Activated CD4-positive, alpha-beta T cell treated with anti-CD3 and anti-CD28 coated beads for 36 hours (primary cell): ENCODE measurements at places on chromosomes 11 and 22.
A peak's percentile ranks its signal among the peaks of the same experiment; 100 is the strongest.

DNA sequence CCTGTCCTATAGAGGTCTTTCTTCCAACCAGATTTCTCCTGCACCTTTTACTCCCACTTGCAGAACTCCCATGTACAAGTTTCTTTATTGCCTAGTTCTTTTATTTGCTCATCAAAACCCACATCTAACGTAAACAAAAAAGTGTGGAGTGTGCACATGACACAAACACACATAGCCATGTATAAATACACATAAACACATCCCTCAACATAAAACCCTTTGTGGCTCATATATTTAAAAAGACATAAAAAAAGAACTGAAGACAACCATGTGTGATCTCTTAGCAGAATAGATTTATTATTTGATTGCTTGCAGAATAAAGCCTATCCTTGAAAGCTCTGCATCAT lies 1.7 kb downstream of the HBG2 start:
- no peak for DNase-seq

GRCh38 chr11:2653930-2654739 lies 45.7 kb downstream of the KCNQ1OT1 start:
- no peak for DNase-seq

GRCh38 chr11:134639586-134640330 lies 227.7 kb upstream of the B3GAT1 start:
- no peak for DNase-seq

DNA sequence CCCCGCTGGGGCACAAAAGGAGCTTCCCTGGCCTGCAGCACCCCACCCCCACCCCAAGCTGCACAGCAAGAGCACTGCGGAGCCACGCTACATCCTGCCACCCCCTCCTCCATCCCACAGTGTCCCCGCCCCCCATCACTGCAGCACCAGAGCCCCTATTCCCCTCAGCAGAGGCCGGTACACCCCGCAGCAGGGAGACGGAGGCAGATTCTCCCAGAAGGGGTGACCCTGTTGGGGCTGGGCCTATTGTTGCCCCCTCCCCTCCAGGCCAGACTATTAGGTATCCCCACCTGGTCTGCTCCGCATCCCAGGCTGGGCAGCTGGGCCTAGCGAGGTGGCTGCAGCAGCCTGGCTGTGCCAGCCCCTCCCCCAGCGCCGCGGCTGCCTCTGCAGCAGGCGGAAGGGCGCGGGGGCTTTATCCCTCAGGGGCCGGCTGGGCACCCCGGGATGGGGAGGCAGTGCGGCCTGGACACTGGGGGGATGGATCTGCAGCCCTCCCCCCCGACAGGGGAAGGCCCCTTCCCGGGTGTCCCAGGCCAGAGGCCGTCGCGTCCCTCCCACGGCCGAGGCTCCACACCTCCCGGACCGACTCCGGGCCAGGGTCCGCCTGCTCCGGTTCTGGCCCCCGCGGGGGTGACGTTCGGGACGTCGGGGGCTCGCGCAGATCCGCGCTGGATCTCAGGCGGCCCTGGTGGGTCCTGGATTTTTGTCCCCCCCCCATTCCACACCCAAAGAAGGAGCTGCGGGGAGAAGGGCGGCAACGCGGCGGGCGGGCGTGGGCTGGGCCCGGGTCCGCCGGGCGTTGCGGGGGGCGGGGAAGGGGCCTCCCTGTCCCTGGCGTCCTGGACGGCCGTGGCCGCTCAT lies 943 bp downstream of the DUSP8 start:
- peak; percentile 52 for DNase-seq

DNA sequence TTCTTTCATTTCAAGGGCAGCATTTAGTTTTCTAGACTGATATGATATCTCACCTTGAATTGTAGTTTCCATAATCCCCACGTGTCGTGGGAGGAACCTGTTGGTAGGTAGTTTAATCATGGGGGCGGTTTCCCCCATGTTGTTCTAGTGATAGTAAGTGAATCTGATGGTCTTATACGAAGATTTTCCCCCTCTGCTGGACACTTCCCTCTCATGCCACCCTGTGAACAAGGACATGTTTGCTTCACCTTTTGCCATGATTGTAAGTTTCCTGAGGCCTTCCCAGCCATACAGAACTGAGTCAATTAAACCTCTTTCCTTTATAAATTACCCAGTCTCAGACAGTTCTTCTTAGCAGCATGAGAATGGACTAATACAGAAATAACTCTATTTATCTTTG lies 851.1 kb upstream of the FAT3 start:
- no peak for DNase-seq

GRCh38 chr11:114162719-114163123 lies 103.2 kb downstream of the ZBTB16 start:
- no peak for DNase-seq

- DNase-seq = peak; percentile 31
Measured at GRCh38 chr22:32175683-32176644, 16.9 kb upstream of the C22orf42 start.

DNA sequence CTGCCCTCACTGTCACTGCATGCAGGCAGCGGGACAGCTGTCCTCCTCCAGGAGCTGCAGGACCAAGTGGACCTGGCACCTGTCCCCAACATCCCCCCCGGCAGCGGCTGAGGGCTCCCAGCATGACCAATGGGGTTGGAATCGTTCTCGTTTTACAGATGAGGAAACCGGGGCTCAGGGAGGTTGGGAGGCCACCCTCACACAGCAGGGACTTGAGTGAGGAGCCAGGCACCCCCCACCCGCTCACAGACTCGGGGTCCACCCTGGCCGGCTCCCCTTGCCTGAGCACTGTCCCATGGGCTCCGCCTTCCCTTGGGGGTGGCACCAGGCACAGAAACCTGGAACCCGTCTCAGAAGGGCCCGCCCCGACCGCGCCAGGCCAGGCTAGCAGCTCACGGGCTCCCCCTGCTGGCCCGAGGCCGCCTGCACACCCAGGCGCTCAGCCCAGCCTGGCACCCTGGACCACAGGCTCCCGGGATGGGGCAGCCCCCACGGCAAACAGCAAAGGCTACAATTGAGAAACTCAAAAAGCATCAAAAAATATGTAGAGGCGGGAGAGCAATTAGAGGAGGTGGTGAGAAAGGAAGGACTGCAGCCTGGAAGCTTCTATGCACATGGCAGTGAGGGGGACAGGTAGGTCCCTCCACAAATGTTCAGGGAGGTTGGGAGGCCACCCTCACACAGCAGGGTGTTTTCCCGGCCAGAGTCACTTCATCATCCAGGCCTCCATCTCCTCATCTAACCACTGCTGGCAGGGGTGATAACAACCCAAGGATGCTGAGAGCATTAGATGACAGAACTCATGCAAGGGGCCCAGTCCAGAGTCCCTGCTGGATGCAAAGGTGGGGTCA lies 12.8 kb downstream of the MACROD1 start:
- peak; percentile 85 for DNase-seq

- no peak for DNase-seq
Measured at GRCh38 chr11:120302001-120302805, 22.9 kb upstream of the TLCD5 start.

DNA sequence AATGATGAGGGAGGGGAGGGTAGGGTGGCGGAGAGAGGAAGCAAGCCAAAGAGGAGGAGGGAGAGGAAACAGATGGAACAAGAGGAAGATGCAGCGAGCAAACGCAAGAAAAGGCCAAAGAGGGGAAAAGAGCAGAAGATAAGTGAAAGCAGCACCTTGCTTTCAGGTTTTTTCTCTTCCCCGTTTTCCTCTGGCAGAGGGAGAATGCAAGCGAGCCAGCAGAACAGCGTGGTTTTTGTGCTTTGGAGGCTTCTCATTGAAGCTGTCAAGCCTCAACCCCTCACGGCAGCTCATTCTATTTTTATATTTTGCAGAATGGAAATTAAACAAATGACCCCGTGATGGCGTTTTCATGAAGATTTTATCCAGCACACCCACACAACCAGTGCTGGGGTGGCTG lies 67.1 kb upstream of the GRAMD1B start:
- no peak for DNase-seq

- DNase-seq = no peak
Measured at GRCh38 chr11:127223026-127223425, 222.5 kb upstream of the KIRREL3 start.

DNA sequence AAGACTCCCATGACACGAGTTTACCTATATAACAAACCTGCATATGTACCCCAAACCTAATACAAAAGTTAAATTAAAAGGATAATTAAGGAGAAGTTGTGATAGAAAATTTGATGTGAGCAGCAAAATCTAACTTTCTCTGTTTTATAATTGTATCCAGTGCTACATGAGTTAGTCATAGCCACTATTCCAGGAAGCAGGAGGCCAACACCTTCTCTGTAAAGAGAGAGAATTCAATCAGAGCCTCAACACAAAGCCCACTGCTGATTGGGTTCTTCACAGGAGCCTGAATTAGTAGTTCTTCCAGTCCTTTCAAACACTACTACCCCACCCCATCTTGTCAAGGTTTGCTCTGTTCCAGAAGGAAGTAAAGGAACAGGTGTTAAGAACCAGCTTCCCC lies 84.2 kb downstream of the BLID start:
- no peak for DNase-seq

DNA sequence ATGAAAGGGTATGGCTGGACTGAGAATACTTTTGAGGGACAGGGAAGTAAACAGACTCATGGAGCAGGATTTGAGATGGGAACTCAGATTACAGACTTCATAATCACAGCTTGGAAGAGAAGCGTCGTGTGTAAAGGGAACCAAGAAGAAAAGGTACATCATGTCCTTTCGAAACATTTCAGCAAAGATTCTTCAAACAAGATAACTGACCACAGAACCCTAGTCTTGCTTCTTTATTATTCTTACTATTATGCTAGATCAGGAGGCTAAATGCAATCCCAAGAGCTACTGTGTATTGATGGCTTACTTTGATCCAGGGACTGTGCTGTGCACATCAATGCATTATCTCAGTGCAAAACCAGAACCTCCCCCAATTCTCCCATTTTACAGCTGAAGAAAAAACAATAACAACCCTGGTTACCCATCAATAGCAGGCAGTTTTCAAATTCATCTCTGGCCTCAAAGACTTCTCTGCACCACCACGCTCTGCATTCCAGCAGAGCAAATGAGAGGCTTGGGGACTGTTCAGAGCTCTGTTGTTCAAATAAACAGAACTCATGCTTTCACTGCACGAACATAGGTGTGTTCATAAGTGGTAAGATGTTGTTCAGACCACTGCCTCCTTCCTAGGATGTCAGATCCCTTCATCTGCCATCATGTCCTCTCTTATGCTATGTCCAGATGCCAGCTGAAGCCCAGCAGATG lies 104.8 kb upstream of the NAV2 start:
- no peak for DNase-seq

DNA sequence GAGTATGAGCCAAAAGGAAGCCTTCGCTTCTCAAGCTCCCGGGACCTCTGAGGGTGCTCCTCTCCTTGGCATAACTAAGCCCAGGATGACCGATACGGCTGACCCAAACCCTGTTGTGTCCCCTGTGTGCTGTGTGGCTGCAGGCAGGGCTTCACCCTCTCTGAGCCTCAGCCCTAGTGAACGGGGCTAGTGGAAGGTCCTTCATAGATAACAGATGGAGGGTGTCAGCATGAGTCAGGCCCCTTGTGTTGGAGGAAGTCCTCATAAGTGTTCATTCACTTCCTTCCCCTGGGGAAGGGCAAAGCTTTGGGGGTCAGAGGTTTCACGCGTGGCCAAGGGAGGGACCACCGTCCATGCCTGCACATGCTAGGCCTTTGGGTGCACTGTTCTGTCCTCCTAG lies 21.5 kb downstream of the SHISAL1 start:
- DNase-seq = no peak

DNA sequence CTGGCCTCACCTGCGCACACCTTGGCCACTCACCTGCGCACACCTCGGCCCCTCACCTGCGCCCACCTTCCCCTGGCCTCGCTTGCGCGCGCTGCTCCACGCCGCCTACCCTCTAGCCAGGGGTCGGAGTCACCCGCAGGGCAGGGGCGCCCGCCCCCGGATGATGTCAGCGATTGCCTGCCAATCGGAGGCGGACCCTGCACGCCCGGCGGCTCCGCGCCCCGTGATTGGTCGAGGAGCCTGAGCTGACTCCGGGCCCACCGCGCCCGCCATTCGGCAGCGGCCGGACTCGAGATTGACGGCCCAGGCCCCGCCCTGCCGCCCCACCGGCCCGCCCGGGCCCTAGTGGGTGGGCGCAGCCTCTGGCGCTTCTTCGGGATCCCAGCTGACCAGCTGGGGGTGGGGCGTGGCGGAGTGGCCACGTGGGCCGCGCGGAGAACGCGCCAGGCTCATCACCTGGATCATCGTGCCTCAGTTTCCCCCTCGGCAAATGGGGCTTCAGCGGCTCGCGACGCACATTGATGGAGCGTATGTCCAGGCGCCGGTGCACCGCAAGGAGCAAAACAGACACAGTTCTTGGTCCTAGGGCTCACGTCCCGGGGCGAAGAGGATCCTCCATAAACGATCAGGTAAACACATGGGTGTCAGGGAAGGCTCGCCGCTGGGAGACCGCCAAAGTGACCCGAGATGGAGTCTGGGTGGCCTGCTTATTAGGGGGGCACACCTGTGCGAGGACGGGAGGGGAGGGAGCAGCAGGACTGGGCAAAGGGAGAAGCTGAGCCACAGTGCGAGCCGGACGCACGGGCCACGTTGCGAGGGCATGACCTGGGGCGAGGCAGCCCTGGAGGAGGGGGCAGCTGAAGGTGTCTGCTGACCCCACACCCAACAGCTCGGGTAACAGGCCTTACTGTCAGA lies at the start of gene DHCR7:
DHCR7 (minus strand) TSS at position 137 of the 915 bp plus-strand sequence. CDS start 3,441 bp downstream, outside the sequence.
- peak; percentile 97 for DNase-seq

GRCh38 chr11:118524356-118524755 lies 2.9 kb upstream of the TTC36 start:
- DNase-seq = no peak

GRCh38 chr22:48807155-48807554 lies 1020.5 kb downstream of the BRD1 start:
- DNase-seq = no peak

DNA sequence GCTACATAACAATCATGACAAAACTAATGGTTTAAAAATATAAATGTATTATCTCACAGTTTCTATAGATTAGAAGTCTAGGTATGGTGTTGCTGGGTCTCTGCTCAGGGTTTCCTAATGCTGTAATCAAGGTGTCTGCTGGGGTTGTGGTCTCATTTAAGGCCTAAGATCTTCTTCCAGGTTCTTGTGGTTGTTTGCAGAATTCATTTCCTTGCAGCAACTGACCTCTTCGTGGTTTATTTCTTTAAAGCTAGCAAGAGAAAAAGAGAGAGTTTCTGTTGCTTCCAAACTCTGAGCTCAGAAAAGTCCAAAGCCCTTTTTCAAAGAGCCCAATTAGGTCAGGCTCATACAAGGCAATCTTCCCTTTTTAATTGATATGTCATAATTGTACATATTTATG lies 452.7 kb upstream of the CCDC179 start:
- DNase-seq = no peak

- DNase-seq = no peak
Measured at GRCh38 chr22:49210606-49211005, 617.1 kb downstream of the BRD1 start.

DNA sequence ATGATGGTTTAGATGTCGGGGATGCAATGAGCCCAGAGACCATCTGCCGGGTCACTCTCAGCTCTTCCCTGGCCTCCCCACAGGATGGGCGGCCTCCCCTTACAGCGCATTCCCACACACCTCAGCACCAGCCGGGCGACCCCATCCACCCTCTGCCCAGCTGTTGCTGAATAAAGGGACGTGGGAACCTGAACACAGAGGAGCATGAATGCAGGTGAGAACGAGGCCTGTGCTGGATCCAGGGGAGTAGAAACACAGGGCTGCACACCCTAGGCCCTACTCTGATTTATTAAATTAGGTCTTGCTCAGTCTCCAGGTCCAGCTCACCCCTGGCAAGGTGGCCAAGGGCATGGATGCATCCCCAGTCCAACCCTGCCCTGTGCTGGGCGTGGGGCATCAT lies 180.5 kb downstream of the CTTN start:
- DNase-seq = no peak

GRCh38 chr22:22814666-22815396 lies 72.8 kb upstream of the IGLL5 start:
- DNase-seq = no peak
